ENCODE measurements at places on chromosomes 6 and 20.

GRCh38 chr20:39886650-39887190, 802.3 kb downstream of the MAFB start:
- no peak for DNase-seq

DNA sequence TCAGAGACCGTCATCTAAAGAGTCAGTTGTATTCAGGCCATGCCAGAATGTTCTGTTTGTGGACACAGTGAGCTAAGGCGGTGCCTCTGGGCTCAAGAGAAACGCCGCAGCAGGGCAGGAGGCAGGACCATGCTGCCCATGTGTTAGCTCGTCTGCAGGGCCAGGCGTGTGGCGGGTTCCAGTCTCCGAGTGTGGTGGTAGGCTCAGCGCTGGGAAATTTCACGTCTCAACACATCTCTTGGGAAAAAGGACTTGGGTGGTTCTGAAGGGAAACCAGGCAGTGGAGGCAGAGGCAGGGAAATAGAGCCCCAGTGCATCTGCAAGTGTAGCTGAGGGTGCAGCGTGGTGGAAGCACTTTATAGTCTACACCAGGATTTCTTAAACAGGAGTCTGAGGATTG, 56.9 kb upstream of the TAGAP start:
- no peak for DNase-seq

DNA sequence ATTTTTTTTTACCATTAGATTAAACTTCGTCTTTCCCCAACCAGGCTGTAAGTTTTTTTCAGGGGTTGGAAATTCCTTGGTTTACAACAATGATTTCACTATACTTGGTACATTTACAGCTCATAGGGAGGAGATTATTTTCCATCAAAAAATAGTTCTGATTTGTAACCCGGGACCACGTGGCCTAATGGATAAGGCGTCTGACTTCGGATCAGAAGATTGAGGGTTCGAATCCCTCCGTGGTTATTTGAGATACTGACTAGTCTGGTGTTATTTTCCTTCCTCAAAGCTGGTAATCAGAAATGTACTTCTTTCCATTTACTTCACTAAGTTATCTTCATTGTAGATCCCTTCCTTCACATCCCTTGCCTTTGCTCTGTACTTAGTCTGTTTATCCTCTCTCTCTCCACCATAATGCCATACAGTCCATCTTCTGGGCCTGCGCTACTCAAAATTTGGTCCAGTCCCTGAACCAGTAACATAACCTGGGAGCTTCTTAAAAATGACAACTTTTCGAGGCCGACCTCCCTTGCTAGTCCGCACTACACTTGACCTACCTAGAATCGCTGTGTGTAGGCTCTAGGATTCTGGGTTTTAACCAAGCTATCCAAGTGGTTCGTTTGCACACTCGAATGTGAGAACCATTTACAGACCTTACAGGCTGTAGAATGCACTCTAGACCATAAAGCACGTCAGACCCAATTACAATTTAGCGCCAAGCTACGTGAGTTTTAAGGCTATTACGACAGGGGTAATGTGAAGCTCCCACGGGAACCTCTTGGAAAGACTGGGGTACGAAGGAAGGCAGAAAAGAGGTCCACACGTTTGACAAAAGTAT, 42.1 kb upstream of the BTN3A2 start:
- peak; percentile 89 for DNase-seq

DNA sequence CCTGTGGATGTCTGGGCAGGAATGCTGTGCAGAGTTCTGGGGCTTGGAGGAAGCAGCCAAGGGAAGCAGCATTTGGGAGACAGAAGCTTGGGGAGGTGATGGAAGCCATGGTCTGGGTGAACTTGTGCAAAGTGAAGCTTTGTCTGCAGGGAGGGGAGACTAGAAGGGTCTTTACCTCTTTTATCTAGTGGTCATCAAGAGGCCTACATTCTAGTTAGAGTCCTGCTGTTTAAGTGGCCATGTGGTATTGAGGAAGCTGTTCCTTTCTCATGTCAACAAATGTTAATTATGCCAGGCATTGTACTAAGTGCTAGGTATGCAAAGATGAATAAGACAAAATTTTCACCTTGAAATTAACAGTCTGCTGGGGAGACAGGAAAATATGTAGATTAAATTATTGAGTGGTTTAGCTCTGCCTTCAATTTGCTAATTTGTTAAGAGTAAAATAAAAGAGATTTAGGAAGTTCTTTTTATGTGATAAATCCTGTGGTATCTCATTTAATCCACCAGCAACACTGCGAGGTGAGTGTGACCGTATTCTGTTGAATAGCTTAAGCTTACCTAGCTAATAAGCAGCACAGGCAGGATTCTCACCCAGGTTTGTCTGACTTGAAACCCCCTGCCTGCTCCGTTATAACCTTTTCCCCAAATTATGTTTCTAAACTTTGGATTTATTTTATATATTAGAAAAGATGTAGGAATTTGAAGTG, 43.1 kb downstream of the ARID1B start:
- no peak for DNase-seq

GRCh38 chr20:16189371-16189770, 383.9 kb downstream of the KIF16B start:
- no peak for DNase-seq

- DNase-seq: no peak
Observed at GRCh38 chr20:38609815-38610214, 8.2 kb downstream of the ARHGAP40 start.

- DNase-seq: no peak
Observed at GRCh38 chr6:29916741-29917140, 25.6 kb upstream of the HLA-A start.

DNA sequence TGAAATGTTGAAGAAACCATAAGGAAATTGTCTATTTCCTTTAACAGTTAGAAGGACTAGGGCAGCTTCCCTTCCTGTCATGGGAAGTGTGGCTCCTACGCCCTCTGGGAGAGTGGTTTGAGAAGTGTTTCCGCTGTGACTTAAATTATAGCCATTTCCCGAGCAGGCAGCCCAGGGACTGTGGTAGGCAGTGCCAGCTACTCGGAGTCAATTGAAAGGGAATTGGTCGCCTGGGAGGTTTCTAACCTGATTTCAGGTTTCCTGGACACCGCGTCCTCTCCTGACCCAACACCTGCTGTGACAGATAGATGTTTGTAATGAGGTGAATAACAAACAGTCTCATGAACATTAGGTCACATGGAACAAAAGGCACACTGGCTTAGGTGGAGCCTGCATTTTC, 256.1 kb upstream of the PLCB4 start:
- no peak for DNase-seq

- no peak for DNase-seq
Observed at GRCh38 chr6:149132336-149132735, 185.2 kb upstream of the TAB2 start.

DNA sequence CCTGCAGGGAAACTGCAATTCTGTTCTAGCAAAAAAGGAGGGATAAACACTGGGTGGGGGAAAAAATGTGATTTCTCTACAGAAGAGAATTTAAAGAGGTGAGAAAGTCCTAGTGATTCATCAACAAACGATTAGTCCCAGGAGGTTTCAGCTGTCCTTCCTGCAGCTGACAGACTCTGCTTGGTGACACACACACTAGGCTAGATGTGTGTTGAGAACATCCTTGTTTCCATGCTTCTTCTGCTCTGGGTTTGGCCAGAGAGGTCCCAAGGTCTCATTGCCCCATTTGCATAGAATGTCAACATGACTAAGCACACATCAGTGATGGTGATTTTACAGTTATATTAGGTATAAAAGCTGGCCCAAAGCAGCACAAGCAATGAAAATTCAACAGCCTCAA, 258.3 kb downstream of the NFATC2 start:
- DNase-seq: no peak

GRCh38 chr6:33577106-33577535, 3.0 kb downstream of the BAK1 start:
- DNase-seq: no peak

GRCh38 chr20:430091-430999, 22.2 kb downstream of the RBCK1 start:
- no peak for DNase-seq

DNA sequence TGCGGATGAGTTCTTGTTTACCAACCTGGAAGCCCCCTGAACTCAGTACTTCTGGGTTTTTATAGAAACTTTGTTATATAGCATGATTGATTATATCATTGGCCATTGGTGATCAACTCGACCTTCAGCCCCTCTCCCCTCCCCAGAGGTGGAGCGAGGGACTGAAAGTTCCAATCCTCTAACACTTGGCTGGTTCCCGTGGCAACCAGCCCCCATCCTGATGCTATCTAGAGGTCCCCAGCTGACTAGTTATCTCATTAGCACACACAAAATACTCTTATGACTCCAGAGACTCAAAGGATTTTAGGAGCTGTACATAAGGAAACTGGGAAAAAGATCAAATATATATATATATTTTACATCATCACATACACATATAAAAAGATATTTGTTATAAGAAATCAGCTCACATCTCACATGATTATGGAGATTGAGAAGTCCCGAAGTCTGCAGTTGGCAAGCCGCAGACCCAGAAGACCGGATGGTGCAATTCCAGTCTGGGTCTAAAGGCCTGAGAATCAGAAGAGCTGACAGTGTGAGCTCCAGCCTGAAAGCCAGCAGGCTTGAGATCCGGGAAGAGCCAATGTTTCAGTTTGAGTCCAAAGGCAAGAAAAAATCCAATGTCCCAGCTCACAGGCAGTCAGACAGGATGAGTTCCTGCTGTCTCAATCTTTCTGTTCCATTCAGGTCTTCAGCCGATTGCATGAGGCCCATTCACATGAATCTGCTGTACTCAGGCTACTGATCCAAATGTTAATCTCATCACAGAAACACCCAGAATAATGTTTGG, 179.3 kb upstream of the DTNBP1 start:
- no peak for DNase-seq

DNA sequence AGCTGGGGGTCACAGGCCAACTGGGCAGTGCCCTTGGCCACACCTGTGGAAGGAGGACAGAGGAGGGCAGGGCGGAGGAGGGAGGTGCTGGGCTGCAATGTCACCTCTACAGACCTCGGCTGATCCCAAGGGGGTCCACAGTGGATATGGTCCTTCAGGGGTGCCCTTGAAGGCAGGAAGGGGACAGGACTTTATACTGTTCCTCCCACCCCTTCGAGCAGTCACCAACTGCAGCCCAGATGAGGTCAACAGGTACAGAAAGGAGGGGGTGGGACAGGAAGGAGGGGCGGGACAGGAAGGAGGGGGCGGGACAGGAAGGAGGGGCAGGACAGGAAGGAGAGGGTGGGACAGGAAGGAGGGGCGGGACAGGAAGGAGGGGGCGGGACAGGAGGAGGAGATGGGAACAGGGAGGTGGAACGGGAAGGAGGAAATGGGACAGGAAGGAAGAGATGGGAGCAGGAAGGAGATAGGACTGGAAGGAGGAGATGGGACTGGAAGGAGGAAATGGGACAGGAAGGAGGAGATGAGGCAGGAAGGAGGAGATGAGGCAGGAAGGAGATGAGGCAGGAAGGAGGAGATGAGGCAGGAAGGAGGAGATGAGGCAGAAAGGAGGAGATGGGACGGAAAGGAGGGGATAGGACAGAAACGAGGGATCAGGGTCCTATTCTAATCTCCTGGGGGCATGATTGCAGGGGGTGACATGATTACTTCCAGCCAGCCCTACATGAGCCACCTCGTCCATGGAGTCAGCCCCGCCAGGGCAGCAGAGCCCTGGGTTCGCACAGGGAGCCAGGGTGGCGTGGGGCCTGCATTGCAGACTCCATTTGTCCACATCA, 19.4 kb upstream of the MRGBP start:
- no peak for DNase-seq

DNA sequence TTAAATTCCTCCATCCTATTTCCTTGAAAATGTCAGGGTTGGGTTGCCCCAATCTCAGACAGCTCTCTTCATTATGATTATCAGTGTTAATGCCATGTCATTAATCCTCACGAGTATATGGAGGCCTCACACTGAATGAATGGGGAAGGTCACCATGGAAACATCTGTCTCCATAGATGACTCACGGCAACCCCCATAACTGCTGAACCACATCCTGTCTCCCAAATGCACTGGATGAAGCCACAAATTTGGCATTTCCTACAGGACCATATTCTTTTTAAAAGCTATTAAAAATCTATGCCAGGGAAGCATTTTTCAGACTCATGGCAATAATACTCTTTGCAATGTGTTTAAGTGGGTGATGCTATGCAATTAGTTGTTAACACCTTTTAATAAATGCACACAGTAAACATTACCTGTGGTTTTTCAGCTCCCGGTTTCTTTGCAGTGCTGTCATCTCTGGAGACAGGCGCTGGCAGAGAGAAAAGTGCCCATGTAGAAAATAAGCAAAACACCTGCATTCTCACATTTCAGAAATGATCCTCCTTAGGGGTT, 80.1 kb upstream of the PTPRK start:
- peak; percentile 88 for DNase-seq
